ENCODE measurements at places on chromosomes 3 and 15. TPM values are rescaled to one million over a fixed set of nuclear protein-coding genes. Genes with fewer than 3 reads are reported as not detected.

- DNase-seq: peak; percentile 81
Observed at GRCh38 chr15:99213187-99213811, 36.1 kb downstream of the TTC23 start.

DNA sequence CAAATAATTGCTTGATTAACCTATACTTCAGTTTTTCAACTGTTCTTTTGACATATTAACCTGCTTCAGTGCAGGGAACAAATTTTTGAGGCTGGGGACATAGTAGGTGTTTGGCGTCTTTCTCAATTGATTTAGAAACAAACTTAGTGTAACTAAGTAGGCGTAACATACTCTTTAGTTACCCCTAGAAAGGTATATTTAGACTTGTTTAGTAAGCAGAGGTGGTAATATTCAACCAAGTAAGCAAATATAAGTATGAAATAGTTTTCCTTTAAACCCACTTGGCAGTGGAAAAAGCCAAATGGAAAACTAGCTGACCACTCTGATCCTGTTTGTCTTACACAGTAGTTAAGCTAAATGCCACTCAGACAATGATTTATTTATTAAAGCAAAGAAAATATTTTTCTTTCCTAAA lies 113.2 kb downstream of the MBNL1 start:
- DNase-seq: no peak

DNA sequence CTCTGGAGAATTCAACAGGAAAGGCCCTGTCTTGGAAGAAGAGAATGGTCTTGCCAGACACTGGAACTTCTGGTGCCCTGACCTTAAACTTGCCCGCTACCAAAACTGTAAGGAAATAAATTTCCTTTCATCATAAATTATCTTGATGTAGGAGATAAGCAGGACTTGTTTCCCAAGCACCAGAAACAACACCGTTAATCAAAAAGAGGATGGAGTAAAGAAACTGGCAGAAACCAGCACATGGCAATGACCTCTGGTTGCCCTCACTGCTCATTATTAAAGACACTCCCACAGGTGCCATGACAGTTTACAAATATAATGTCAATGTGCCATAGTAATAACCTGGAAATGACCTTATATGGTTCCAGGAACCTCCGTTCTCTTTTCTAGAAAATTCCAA lies 426.1 kb downstream of the EDEM1 start:
- no peak for DNase-seq

GRCh38 chr3:194579091-194579606 lies 54.1 kb downstream of the TMEM44 start:
- DNase-seq: peak; percentile 56

GRCh38 chr3:77191640-77192039 lies 151.7 kb downstream of the ROBO2 start:
- DNase-seq: no peak

DNA sequence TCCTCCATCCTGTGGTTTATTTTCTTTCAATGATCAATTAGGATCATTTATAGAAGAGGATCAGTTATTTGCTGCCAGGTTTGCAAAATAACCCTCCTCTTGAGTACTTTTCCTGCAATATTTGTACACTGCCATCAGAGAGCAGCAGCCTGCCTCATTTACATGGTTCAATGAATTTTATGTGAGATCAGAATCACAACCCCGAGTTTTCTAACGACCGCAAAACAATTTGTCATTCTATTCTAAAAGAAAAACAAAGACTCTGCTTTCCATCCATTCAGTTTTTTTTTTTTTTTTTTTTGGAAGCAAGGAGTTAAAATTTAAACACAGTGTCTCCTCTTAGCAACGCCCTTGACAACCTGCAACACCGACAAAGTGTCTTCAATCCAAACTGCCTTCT lies 146.9 kb downstream of the RAB11A start:
- no peak for DNase-seq

GRCh38 chr3:15298504-15298903 lies 33.9 kb downstream of the SH3BP5 start:
- DNase-seq: no peak

DNA sequence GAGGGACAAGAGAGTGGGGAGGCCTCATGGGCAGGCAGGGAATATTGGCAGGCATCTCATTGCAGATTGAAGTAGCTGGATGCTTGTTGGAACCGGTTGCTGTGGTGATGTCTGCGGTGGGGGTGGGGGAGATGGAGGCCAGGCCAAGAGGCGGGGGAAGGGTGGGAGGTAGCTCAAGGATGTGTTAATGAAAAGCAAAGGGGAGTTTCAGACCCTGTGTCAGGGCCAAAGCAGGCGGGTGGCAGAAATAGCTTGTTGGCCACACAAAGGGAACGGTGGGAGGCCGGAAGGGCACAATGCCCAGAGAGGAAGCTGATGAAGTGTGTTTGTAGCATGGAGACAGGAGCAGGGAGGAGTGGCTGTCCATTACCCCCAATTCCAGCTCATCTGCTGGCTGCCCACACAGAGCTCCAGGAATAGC lies 28.0 kb downstream of the CCDC33 start:
- DNase-seq: no peak

DNA sequence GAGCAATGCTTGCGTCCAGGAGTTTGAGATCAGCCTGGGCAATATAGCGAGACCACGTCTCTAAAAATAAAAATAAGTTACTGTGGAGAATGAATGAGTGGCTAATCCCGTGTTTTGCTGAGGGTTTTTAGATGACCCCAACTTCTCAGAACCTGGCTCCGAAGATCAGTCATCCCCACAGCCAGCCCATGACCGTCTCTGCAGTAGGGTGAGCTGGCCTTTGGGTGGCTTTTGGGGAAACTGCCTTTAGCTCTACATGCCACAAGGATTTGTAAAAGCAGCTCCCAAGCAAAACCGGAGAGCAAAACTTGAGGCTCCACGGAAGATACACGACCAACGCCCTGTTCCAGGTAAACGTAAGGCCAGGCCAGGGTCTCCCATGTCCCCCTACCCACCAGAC lies 39.2 kb upstream of the TFRC start:
- no peak for DNase-seq

DNA sequence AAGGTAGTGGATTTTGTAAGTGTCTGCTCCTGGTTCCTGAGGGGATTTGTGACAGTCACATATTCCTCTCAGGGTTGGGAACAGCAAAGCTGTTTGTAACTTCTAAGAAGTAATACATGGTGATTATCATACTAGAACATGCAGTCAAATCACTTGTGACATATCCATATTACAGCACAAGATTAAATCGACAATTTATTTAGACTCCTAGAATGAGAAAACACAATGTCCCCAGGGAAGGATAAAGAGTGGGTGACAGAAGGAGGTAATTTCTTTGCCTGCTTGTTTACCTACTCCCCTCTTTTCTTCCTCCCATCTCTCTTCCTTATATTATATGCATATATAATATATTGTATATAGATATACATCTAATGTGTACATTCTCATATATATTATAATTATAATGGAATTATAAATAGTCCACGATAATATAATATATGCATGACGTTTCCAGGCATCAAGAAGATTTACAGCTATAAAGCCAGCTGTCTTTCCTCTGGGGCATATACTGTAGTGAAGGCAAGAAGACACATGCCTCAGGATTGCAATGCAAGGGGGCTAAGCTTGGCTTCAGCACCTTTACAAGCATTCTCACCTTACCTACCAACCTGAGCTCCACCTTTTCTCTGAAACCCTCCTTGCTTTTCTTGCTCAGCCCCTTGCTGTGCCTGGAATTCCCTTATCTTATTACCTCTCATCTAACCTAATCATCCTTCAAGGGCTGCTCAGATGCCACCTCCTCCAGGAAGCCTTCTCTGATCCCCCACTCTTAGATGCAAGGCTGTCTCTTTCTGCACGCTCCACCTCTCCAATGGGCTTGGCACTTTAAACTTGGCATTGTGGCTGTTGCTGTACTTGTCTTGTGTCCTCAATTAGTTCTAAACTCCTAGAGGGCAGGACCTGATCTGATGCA lies 73.1 kb upstream of the PIAS1 start:
- no peak for DNase-seq

- no peak for DNase-seq
Observed at GRCh38 chr3:70889162-70890019, 577.0 kb upstream of the MDFIC2 start.

- no peak for DNase-seq
Observed at GRCh38 chr3:4866866-4867265, 112.4 kb upstream of the BHLHE40 start.

DNA sequence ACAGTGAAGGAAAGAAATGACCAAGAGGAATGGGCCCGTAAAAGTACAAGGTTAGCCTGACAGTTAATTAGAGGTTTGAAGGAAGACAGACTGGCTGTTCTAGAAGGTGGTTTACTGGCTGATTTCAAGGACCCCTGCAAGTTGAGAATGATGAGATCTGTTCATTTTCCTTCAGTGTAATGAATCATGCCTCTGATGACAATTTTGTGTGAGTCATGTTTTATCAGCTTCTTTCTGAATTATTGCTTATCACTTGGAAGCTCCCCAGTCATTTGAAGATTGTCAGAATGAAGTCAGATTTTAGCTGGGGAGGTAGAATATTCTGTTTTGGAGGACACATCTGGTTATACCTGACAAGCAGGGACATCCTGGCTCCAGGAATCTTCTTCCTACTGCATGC lies 50.6 kb downstream of the DRD3 start:
- no peak for DNase-seq

DNA sequence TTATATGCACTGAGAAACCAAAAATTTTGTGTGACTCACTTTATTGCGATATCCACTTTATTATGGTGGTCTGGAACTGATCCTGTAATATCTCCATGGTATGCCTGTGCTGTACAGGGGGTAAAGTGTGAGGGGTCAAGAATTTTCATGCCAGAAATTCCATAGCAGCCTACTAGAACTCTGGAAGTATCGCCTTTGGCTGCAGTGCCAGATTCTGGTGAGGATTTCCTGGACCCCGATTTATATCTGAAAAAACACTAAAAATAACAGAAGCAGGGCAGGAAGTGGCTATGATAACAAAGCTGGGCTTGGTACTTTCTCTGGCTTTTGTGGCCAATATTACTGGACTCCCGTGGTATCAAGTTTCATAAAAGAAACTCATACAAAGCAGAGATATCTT lies 36.4 kb downstream of the CCDC80 start:
- no peak for DNase-seq

GRCh38 chr3:34889641-34890040 lies 749.7 kb upstream of the ARPP21 start:
- no peak for DNase-seq

- DNase-seq: no peak
Observed at GRCh38 chr3:49300595-49300994, 23.6 kb upstream of the C3orf62 start.

GRCh38 chr15:25456196-25456595 lies 17.4 kb upstream of the UBE3A start:
- no peak for DNase-seq

DNA sequence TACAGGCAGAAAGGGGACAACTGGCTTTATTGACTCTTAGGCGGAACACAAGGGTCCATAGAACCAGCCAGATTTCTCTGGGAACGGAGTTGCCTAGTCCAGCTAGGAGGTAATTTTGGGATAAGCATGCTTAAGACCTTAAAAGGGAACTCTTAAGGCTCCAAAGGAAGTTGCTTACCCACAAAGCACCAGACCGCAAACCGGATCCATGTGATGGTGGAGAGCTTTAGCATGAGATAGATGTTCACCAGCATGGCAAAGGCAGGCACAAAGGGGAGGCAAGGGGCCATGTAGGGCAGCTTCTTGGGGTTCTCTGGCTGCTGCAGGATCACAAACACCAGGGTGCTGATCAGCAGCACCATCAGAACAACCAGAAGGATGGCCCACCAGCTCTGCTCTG lies 61.4 kb downstream of the CLDN11 start:
- no peak for DNase-seq

- DNase-seq: no peak
Observed at GRCh38 chr3:18562364-18563154, 137.4 kb upstream of the SATB1 start.

DNA sequence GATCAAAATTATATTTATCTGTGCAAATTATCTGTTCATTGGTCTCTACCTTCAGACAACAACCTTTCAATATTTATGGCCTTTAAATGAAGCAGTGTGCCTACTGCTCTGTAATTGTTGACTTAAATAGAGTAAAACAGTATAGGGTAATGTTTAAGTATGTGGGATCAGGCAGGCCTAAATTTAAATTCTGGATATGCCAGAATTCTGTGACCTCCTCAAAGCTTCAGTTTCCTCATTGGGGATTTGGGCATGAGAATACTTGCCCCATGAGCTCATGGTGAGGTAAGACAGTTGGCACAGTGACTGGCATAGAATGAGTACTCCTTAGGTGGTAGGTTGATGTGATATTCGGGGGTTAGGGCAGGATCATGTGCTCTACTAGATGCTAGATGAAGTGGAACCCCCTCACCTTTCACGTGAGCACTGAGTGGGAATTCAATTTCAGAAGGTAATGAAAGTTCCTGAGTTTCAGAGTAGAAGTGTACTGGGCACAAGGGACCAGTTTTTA lies 14.9 kb downstream of the ARL8B start:
- DNase-seq: no peak

DNA sequence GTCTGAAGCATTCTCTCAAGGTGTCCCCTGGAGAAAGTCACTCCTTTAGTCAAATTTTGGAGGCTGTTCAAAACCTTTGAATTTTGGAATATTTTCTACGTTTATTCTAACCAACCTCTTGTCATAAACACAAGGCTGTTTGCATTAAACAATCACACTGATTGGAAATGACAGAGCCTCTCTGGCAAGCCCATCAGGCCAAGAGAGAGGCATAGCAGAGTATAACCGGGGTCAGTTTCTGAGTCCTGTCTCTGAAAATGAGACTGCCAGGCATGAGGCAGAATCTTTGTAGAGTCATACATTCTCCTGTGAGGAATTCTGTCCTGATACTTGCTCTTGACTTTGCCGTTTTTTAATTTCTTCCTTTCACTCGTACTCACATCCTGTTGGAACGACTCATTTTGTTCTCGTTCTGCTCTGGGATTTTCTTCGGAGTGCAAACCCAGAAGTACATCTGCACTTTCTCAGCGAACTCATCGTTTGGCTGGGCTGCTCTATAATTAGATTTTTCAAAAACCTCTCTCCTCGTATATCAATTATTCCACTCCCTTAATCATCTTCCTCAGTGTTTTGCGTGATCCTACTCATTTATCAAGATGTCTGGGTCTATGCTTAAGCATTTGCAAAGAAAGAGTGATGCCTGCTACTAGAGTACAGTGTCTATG lies 114.2 kb downstream of the AGBL1 start:
- DNase-seq: no peak

DNA sequence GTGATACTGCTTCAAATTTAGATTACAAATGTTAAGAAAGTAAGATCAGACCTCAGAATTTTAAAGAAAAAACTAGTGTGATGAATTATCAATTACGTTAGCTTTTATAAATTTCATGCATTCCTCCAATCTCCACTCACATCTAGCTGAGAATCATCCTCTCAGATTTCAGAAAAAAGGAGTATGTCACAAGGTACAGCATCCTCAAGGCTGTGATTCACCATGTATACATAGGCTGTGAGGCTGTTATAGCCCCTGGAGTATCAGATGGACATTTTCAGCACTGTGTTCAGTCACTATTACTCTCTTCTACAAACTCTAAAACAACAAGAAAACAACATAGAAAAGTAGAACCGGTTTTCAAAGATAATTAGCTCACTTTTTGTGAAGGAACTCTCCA lies 214.4 kb downstream of the PCCB start:
- no peak for DNase-seq

Gene GHSR
- total RNA-seq: not detected

Gene LRRC31
- 2.9 TPM for total RNA-seq

Gene PCSK6
- total RNA-seq: 15.0 TPM

Gene POU1F1
- total RNA-seq: not detected

Gene TRA2B
- total RNA-seq: 79.8 TPM

Gene GOLGA8G
- not detected for total RNA-seq

Gene PLCH1
- total RNA-seq: 8.0 TPM

Gene VWA5B2
- total RNA-seq: not detected

Gene IL20RB
- 0.66 TPM for total RNA-seq

Gene SLC24A1
- 8.7 TPM for total RNA-seq

All from mucosa of gallbladder (tissue), 1 donor.